Activated CD4-positive, alpha-beta T cell treated with anti-CD3 and anti-CD28 coated beads, Interleukin-2, amount 50 U/mL, for 1 hour (primary cell): ENCODE measurements at places on chromosomes 2 and 18.

DNA sequence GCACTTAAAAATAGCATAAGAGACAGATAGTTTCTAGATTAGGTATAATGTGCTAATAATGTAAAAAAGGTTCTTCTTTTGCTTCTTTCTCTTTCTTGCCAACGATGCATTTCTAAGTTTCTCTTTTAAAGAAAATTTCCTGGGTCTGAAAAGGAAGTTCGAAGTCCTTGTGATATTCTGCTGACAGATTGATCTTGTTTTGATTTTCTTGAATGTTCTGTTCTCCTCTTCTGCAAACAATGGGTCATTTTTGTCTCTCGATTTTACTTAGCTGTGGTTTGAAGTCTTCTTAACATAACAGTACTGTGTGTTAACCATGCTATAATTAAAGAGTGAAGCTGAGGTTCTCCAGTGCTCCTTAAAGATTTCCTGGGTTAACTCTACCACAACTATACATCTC, 61.1 kb upstream of the ACYP2 start:
- no peak for DNase-seq

DNA sequence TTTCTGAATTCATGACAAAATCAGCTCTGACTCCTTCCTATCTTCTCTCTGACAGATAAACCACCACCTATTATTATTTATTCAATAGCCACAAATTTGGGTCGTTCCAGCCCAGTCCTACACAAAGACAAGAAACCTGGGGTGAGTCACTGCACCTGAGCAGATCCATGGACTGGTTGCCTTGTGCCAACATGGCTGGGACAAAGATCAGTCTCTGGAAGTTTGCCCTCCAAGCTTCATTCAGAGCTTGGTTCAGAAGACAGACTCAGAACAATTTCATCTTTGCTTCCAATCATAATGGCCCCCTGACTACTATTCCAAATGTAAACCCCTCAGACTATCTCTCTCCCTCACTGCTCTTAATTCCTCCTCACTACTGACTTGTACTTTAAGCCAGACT, 9.6 kb upstream of the EXOC6B start:
- DNase-seq: no peak

GRCh38 chr2:11355194-11356053, 11.0 kb upstream of the ROCK2 start:
- no peak for DNase-seq

DNA sequence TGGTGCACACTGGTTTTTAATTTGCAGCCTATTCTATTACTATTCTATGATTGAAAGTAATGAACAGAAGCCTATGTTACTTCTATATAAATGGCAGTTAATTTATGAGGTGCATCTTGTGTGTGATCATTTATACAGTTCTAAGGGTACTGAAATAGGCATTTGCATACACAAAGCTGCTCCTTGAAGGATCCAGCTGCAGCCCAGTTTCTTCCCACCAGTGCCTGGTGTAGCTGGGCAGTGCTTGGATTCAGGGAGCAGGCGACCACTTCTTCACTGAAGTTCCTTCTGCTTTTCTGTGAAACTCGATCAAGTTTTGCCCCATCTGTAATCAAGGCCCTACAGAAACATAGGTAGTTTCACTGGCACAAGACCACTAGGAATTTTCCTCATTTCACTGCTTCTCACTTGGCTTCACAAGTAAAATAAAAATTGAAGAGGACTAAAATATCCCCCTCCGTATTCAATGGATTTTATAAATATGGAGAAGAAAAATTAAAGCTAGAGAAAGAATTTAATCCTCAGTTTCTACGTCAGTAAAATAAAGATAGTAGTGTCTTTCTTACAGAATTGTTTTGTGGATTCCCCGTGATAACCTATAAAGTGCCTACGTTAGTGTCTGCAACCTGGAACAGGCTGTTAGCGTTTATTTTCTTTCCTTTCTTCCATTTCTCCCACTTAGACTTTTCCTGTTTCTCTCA, 1.7 kb upstream of the LPIN2 start:
- DNase-seq: no peak

DNA sequence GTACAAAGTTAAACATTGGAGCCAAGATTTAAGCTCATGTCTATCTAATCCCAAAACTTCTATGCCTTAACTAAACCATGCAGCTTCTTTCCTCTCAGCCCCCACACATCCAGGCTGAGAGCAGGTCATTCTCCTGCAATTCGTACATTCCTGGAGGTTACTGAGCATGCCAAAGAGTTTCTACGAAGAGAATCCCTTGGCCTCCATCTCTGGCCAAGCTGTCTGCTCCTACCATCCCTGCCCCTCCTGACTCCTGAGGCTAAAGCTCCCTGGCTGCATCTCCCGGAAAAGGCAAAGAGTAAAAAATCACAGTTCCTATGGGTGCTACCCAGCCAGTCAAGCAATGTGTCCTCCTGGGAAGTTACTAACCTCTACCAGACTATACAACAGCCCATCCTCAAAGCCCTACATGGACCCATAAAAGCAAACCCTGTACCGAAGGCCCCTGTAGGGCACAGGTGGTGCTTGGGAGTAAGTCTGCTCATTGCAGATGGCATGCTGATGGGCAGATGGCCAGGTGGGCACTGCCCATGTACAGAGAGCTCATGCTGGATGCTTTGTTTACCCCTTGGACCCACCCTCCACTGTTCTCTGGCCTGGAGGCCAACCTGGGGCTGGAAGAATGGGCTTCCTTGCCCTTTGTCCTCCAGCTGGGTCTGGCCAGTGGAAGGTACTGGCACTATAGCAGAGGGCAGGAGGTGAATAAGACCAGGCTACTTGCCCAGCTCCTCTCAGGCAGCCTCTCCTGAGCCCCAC, 99.5 kb downstream of the TTC32 start:
- no peak for DNase-seq

- no peak for DNase-seq
Observed at GRCh38 chr2:98565286-98565860, 42.9 kb downstream of the COA5 start.

DNA sequence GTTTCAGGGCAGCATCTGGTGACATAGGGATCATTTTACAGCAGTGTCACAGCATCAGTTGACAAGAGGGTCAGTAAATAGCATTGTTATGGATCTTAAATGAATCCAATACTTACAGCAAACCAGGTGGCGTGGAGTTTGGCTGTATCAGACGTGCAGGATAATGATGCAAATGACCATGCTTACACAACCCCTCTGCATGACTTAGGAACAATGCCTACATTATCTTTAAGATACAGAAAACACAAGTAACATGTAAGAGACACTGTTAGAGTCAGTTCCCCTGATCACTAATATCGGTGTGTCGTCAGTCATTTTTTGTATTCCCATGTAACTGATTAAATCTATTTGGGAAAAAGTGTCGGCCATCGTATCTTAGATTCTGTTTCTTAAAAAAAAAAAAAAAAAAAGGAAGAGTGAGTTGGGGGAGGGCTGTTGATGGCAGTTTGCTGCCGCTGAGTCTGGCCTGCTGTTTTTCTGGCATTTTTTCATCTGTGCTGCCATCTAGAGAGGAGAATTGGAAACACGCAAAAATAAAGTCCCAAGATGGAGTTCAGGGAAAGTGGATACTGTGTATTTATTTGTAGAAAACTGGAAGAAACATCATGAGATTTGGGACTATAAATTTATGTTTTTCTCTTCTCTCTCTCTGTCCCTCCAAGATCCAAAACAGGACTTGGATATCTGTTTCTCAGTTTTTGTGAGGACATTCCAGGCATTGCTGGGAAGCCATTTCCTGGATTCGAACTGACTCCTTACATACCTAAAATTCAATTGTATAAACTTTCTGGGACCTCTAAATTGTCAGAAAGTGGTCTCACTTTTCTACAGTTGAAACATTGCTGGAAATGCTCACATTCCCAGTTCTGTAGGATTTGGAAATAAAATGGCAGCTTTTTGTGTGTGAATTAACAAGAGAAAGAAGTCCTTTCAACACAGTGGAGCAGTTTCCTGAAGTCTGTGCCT, 60.3 kb upstream of the AGPS start:
- DNase-seq: peak; percentile 8

DNA sequence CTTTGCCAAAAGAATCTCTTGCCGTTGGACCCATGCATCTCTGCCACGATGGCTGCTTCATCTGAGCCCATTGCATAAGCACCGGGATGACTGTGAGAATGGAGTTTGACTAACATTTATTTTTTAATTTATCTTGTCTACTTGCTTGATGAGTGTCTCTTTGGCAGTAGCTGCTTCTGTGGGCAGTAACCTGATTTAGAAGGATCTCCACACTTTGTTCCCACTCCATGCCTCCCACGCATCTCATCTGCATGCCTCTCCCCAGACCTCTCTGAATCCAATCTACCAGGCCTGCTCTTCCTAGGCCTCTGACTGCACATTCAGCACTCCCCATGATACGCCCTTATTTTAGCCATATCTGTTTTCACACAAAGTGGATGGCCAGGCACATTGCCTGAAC, 23.7 kb upstream of the TMX3 start:
- DNase-seq: no peak

DNA sequence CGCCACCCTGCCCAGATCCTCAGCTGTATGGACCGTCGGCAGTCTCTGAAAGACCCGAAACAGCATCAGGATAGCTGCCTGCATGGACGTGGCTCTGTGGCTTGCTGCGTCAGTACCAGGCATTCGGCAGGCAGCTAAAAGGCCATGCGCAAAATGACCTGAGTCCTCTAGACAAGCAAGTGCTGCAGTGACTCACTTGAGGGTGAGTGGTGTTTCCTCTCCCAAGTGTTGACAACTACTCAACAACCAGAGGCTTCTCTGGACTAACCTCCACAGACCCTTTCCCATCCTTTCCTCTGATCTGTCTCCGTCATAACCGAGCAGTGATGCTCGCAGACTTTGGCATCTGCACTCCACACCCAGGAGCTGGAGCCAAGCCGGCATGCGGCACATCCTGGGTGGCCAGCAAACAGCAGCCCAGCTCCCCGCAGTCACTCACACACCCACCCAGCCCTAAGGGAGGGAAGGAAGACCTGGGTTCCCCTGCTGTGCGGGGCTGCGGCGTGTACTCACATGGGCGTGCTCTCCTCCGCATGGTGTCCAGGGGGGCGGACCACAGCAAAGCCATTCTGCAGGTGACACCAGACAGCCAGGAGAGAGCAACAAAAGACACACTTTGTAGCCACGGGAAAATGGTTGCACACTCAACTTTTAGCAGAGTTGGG, 239.3 kb downstream of the TWIST2 start:
- DNase-seq: no peak

- DNase-seq: no peak
Observed at GRCh38 chr2:222050981-222051380, 247.8 kb downstream of the PAX3 start.

GRCh38 chr2:143807671-143808070, 678.5 kb downstream of the ARHGAP15 start:
- DNase-seq: no peak

DNA sequence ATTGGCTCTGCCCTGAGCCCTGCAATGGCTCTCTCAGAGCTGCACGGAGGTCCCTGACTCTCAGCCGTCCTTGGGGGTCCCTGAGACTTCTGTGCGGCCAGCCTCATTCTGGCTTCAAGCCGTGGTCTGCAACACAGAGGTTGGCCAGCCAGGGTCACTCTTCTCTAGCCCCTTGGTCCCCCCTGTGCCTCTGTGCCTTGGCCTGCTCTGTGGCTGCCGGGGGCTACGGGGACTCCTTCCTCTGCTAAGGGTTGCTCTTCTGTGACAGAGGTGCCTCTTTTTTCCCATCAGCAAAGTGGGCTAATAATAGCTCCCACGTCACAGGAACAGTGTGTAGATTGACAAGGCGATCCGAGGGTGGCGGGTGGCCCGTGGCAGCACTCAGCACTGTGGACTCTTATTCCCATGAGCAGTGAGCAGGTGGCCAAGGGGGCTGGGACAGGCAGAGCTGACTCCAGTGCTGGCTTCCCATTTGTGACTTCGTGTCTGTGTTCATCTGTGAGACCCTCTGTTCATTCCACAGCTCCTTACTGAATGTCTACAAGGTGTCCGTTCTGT, 19.4 kb downstream of the INHBB start:
- no peak for DNase-seq

DNA sequence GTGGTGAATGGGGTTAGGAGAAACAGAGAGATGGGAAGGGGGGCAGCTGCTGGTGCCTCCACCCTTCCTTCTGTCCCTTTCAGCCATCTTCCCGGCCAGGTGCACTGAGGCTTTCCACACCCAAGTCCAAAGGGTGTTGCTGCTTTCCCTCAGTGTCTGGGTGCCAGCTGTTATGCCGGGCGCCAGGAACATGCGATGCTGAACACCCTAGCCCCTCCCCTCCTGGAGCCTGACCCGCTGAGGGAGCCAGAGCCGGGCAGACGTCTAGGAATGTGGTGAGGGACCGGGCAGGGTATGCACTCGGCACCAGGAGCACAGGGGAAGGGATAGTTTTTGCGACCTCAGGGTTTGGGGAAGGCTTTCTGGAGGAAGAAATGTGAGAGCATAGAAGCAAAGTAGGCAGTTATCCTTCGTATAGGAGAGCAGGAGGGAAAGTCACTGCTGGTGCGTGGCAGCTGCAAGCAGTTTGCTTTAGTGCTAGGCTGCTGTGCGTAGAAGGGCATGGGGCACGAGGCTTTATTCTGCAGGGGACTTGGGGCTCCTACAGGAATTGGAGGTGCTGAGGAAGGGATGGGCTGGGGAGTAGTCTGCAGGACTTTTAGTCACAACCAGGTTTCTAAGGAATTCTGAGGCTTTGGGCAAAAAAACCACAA, 147.7 kb downstream of the TSN start:
- no peak for DNase-seq

- no peak for DNase-seq
Observed at GRCh38 chr2:181910028-181910831, 18.7 kb downstream of the ITPRID2 start.

GRCh38 chr2:719734-720133, 42.5 kb upstream of the TMEM18 start:
- DNase-seq: no peak

- no peak for DNase-seq
Observed at GRCh38 chr18:48997681-48997984, 46.9 kb upstream of the SMAD7 start.

GRCh38 chr18:47979611-47980200, 49.2 kb upstream of the SMAD2 start:
- DNase-seq: no peak

- DNase-seq: no peak
Observed at GRCh38 chr2:120552800-120553481, 182.7 kb upstream of the GLI2 start.

DNA sequence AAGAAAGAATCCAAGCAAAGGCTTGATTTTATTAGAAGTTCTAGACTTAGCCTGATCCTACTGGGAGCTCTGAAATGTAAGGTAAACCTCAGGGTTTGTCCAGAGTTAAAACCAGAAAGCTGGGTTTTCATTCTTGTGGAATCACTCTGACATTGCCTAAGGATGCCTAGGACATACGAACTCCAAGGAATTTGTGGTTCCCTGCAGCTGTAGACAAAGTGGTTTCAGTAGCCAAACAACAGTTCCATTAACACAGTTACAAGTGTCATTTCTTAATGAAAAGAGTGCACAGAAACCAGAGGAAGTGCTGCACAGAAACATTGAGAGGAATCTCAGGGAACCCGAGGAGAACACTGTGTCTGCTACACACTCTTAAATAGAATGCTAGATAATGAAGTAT, 221.4 kb upstream of the ST6GAL2 start:
- no peak for DNase-seq
